ENCODE measurements at places on chromosomes 5 and 9.

DNA sequence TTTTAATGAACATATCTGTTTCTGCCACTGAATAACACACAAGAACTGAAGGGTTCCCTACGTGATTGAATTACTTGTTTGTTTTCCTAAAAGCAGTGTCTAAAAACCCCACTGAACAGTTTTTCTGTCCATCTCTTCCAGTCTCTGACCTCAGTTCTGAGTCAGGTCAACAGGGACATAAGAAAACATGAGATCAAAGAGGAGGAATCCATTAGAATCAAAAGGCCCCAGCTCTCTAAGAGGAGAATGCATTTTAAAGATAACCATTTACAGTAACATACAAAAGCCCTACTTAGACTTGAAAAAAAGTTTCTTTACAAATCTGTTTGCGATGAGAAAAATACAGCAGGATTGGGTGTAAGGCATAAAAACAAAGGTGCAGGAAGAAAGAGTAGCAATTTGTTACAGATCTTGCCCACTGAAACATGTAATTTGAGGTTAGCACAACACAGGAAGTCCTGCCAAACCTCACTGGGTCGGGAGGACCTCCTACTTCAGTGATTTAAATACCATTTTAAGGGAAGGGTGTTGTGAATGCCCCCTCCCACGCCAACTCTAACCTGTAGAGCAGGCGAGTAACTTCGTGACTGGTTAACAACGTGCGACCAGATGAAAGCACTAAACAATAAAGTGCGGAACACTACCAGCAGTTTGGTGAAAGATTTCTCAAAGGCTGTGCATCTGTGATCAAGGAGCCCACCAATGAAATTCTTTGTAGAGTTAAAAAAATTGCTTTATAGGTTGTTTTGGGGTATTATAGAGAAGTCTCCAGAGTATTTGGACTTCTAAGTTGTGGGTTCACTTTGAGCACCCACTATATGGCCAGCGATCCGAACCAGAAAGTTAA lies 1.3 kb downstream of the QSOX2 start:
- no peaks in the 10 kb centered on the region for H3K36me3 ChIP-seq
- peaks cover 31% of the 10 kb centered on the region for H3K27me3 ChIP-seq
- H3K27ac ChIP-seq: no peak overlapping the region
- DNase-seq: no peak
- peaks cover 11% of the 10 kb centered on the region for H3K4me1 ChIP-seq
- H3K4me3 ChIP-seq: peak overlapping the region; percentile 93

DNA sequence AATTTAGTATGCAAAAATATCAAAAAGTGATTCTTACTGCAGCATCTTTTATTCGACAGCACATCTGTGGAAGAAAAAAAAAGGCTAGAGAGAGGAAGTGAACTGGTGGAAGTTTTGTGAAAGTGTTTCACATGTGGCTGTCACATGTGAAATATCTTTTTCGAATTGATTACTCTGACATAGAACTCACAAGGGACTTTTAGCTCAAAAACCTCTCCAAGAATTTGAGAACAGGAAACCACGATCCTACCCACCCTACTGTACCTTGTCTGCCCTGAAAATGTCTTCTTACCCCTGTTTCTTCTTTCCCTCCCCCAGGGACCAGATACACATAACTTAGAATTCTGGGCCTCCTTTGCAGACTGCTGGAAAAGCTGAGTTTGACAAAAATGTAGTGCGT lies 106.5 kb upstream of the PRRC1 start:
- H3K4me3 ChIP-seq: no peak overlapping the region
- DNase-seq: no peak
- no peaks in the 10 kb centered on the region for H3K27me3 ChIP-seq
- no peaks in the 10 kb centered on the region for H3K4me1 ChIP-seq
- H3K27ac ChIP-seq: no peak overlapping the region

- H3K27ac ChIP-seq: no peak overlapping the region
- no peak for DNase-seq
- H3K4me1 ChIP-seq: no peaks in the 10 kb centered on the region
Observed at GRCh38 chr5:134543820-134544614, 18.5 kb downstream of the JADE2 start.

- H3K4me3 ChIP-seq: no peak overlapping the region
- no peak overlapping the region for H3K27ac ChIP-seq
- DNase-seq: no peak
- H3K27me3 ChIP-seq: no peaks in the 10 kb centered on the region
Observed at GRCh38 chr9:121998513-121999049, 94.5 kb downstream of the TTLL11 start.

GRCh38 chr5:7941692-7942091 lies 72.7 kb downstream of the MTRR start:
- no peak overlapping the region for H3K4me3 ChIP-seq
- H3K4me1 ChIP-seq: no peaks in the 10 kb centered on the region
- no peak overlapping the region for H3K27ac ChIP-seq
- DNase-seq: no peak

DNA sequence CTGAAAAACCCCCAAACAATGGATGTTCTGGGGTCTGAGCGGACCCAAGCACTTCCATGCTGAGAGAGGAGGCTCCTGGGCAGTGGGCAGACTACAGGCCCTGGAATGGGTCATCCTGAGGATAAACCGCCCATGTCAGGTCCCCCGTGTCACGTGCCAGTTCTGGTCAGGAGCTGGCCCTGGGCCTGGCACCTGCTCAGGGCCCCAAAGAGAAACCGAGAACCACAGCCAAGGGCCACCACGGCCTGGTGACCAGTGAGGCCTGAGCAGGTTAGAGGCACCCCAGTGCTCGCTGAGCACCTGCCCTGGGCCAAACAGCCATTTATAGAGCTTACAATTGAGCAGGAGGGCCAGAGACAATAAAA lies 15.8 kb downstream of the LMAN2 start:
- H3K4me1 ChIP-seq: peaks cover 2% of the 10 kb centered on the region
- H3K36me3 ChIP-seq: peaks cover 87% of the 10 kb centered on the region

DNA sequence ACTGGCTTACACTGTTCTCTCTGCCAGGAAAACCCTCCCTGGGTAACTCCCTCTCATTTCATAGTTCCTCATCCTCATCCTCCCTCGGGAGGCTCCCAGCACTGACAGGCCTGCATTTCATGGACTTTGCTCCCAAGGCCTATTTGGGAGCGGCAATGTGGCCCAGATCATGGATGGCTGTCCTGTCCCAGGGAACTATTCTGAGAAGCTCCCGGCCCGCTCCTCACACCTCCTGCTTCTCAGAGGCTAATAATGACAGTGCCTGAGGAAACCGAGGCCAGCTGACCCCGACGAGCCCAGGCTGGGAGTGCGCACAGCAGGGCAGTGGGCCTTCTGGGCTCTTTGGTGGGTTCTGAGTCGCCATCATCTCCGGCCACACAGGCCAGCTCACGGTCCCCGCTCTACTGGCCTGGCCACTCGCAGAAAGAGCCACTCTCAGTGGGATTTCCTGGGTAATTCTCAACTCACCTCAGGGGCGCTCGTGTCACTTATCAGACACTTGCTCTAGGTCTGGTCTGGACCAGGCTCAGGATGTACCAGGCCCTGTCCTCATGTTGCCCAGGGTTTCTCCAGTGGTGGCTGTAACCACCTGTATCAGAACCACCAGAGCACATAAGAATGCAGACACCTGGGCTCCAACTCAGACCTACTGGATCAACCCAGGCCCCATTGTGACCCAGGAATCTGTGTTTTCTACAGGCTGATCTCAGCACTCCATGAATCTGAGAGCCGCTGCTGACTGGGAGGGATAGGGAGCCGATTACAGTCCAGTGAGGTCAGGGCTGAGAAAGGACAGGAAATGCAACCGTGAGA lies 2.0 kb upstream of the DOLPP1 start:
- H3K27ac ChIP-seq: no peak overlapping the region
- H3K4me1 ChIP-seq: peaks cover 18% of the 10 kb centered on the region
- peaks cover 2% of the 10 kb centered on the region for H3K36me3 ChIP-seq
- H3K27me3 ChIP-seq: no peaks in the 10 kb centered on the region
- no peak for DNase-seq
- H3K4me3 ChIP-seq: no peak overlapping the region

- H3K4me1 ChIP-seq: peaks cover 19% of the 10 kb centered on the region
- H3K27ac ChIP-seq: no peak overlapping the region
- no peak for DNase-seq
- no peaks in the 10 kb centered on the region for H3K27me3 ChIP-seq
Observed at GRCh38 chr5:34500236-34500847, 155.8 kb upstream of the RAI14 start.

- DNase-seq: peak; percentile 13
- H3K4me3 ChIP-seq: no peak overlapping the region
- H3K27ac ChIP-seq: no peak overlapping the region
- H3K4me1 ChIP-seq: no peaks in the 10 kb centered on the region
- no peaks in the 10 kb centered on the region for H3K36me3 ChIP-seq
- H3K27me3 ChIP-seq: no peaks in the 10 kb centered on the region
Observed at GRCh38 chr9:106075960-106076327, 381.6 kb downstream of the TMEM38B start.

DNA sequence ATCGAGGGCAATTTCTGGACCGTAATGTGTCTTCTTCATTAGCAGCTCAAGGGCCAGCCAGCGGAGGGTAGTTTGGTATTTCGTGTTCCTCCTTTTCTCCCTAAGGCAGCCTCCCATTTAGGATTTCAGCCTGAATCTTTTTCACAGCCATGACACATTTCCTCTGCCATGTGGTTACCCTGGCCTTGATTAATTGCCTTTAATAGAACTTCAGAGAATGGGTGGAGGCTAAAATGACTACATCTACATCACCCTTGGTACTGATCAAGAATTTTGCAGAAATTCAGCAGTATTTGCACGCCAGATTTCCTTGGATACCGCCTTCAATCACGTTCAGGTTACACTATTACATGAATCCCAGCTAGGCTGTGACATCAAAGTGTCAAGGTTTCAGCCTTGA lies 58.0 kb downstream of the ADAMTS16 start:
- H3K4me3 ChIP-seq: no peak overlapping the region
- H3K4me1 ChIP-seq: peaks cover 2% of the 10 kb centered on the region
- DNase-seq: no peak

- H3K27me3 ChIP-seq: no peaks in the 10 kb centered on the region
- H3K4me1 ChIP-seq: peaks cover 2% of the 10 kb centered on the region
- H3K36me3 ChIP-seq: no peaks in the 10 kb centered on the region
- no peak overlapping the region for H3K4me3 ChIP-seq
- H3K27ac ChIP-seq: no peak overlapping the region
Observed at GRCh38 chr5:143129910-143130612, 273.4 kb downstream of the NR3C1 start.

GRCh38 chr9:127779136-127779981 lies 893 bp upstream of the SH2D3C start:
- no peaks in the 10 kb centered on the region for H3K36me3 ChIP-seq
- peaks cover 3% of the 10 kb centered on the region for H3K4me1 ChIP-seq
- no peak overlapping the region for H3K27ac ChIP-seq
- DNase-seq: peak; percentile 27

DNA sequence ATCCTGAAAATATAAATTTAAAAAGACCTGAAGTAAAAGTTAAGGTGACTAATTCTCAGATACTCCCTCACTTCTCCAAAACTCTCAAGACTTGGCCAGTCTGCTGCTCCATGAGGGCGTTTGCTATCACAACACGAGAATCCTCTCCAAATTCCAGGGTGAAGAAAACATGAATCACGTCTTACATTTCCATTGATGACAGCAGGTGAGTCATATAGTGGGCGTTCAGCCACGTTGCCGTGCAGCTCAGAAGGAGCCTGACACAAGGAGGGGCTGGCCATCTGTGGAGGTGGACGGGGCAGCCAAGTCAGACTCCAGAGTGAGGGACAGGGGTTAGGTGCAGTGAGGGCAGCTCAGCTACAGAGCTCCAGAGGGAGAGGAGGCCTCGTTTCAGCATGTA lies 555.1 kb upstream of the ADAMTS16 start:
- H3K27me3 ChIP-seq: no peaks in the 10 kb centered on the region
- no peak overlapping the region for H3K27ac ChIP-seq
- H3K36me3 ChIP-seq: no peaks in the 10 kb centered on the region
